ENCODE measurements at places on chromosomes 16 and 17. TPM values are rescaled to one million over a fixed set of nuclear protein-coding genes. Genes with fewer than 3 reads are reported as not detected.

HOXB1 gene
- polyA plus RNA-seq, result not detected

WWP2 gene
- polyA plus RNA-seq, result 45.7 TPM

VPS9D1 gene
- polyA plus RNA-seq, result 13.3 TPM

ARHGAP44 gene
- polyA plus RNA-seq, result 7.4 TPM

GFAP gene
- polyA plus RNA-seq, result 1.3 TPM

KRT20 gene
- not detected for polyA plus RNA-seq

CDRT15L2 gene
- polyA plus RNA-seq, result not detected

SLC4A1 gene
- 7.6 TPM for polyA plus RNA-seq

CAMKK1 gene
- polyA plus RNA-seq, result 3.3 TPM

TBC1D3G gene
- polyA plus RNA-seq, result not detected

SLC26A11 gene
- 19.2 TPM for polyA plus RNA-seq

KRT13 gene
- polyA plus RNA-seq, result 2.7 TPM

TNFRSF13B gene
- polyA plus RNA-seq, result not detected

KRT24 gene
- 0.18 TPM for polyA plus RNA-seq

ERN2 gene
- polyA plus RNA-seq, result 1.1 TPM

Data from left renal pelvis (tissue), 4 donors.